ENCODE measurements at places on chromosomes 13 and 19. TPM values are rescaled to one million over a fixed set of nuclear protein-coding genes. Genes with fewer than 3 reads are reported as not detected.

The TUBB4A gene
- total RNA-seq, result 2.8 TPM

The NDUFB7 gene
- total RNA-seq, result 129 TPM

The MPND gene
- 21.0 TPM for total RNA-seq

GRCh38 chr19:10678813-10679212, 22.4 kb upstream of the QTRT1 start:
- no peak for DNase-seq
